Activated naive CD8-positive, alpha-beta T cell treated with anti-CD3 and anti-CD28 coated beads for 36 hours (primary cell): ENCODE measurements at places on chromosomes 2 and 18. TPM values are rescaled to one million over a fixed set of nuclear protein-coding genes. Genes with fewer than 3 reads are reported as not detected.

- no peak overlapping the region for H3K27ac ChIP-seq
- H3K4me3 ChIP-seq, result no peak overlapping the region
- H3K36me3 ChIP-seq, result no peaks in the 10 kb centered on the region
- no peaks in the 10 kb centered on the region for H3K27me3 ChIP-seq
These were observed 2177.9 kb upstream of the CELF4 start for GRCh38 chr18:39743463-39743862.

NEU4 gene
- 0.40 TPM for total RNA-seq

POTEC gene
- total RNA-seq, result not detected

GRCh38 chr2:11745613-11746375 lies 638 bp upstream of the LPIN1 start:
- no peaks in the 10 kb centered on the region for H3K27me3 ChIP-seq
- H3K27ac ChIP-seq, result peak overlapping the region; percentile 45
- peaks cover 56% of the 10 kb centered on the region for H3K4me1 ChIP-seq
- DNase-seq, result no peak
- H3K4me3 ChIP-seq, result peak overlapping the region; percentile 71
- H3K36me3 ChIP-seq, result no peaks in the 10 kb centered on the region

GRCh38 chr2:624551-625347 lies 52.5 kb downstream of the TMEM18 start:
- no peaks in the 10 kb centered on the region for H3K4me1 ChIP-seq
- H3K27me3 ChIP-seq, result peaks cover 9% of the 10 kb centered on the region
- H3K36me3 ChIP-seq, result no peaks in the 10 kb centered on the region

GRCh38 chr2:145207884-145208283 lies 688.0 kb upstream of the ZEB2 start:
- no peak for DNase-seq
- H3K27ac ChIP-seq, result no peak overlapping the region
- H3K4me3 ChIP-seq, result no peak overlapping the region
- H3K36me3 ChIP-seq, result no peaks in the 10 kb centered on the region
- H3K4me1 ChIP-seq, result no peaks in the 10 kb centered on the region

- no peak for DNase-seq
- H3K36me3 ChIP-seq, result no peaks in the 10 kb centered on the region
- no peak overlapping the region for H3K4me3 ChIP-seq
- H3K27me3 ChIP-seq, result no peaks in the 10 kb centered on the region
- no peaks in the 10 kb centered on the region for H3K4me1 ChIP-seq
- no peak overlapping the region for H3K27ac ChIP-seq
These were observed 141.2 kb downstream of the LRATD1 start for GRCh38 chr2:14773696-14774095.

GRCh38 chr18:25102662-25103061 lies 249.3 kb downstream of the ZNF521 start:
- no peak for DNase-seq
- H3K27ac ChIP-seq, result no peak overlapping the region

GRCh38 chr2:137912371-137912770 lies 51.9 kb upstream of the HNMT start:
- no peaks in the 10 kb centered on the region for H3K4me1 ChIP-seq
- H3K27ac ChIP-seq, result no peak overlapping the region
- no peaks in the 10 kb centered on the region for H3K36me3 ChIP-seq
- H3K27me3 ChIP-seq, result peaks cover 4% of the 10 kb centered on the region
- DNase-seq, result no peak

DNA sequence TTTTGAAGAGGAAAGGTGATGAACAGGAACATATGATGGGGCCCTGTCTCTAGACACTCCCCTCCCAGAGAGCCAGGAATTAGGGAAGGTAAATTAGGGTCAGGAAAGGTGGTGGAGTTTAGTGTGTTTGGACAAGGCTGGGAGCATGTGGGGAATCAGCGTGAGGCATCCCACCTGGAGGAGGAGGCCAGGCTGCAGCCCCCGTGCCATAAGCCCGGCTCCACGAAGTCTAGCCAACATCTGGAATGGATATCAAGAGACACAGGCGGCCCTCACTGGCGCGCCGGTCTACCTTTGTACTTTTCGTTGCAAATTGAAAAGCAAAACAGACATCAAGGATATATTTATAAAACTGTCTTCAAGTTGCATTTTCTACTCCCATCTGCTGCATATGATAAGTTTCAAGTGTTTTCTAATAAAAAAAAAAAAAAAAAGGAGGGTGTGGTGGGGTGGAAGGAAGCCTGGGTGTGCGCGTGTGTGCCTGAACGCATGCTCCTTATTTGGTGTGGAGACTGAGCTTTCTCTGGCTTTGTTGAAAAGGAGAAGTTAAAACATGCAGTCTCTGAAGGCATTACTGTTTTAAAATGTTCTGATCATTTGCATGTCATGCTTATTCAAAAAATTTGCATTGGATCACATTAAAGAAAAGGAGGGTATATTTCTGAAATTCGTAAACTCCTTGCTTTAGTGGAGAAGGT lies 546.7 kb upstream of the ID2 start:
- no peak for DNase-seq
- no peaks in the 10 kb centered on the region for H3K27me3 ChIP-seq
- H3K36me3 ChIP-seq, result no peaks in the 10 kb centered on the region
- no peak overlapping the region for H3K27ac ChIP-seq

DNA sequence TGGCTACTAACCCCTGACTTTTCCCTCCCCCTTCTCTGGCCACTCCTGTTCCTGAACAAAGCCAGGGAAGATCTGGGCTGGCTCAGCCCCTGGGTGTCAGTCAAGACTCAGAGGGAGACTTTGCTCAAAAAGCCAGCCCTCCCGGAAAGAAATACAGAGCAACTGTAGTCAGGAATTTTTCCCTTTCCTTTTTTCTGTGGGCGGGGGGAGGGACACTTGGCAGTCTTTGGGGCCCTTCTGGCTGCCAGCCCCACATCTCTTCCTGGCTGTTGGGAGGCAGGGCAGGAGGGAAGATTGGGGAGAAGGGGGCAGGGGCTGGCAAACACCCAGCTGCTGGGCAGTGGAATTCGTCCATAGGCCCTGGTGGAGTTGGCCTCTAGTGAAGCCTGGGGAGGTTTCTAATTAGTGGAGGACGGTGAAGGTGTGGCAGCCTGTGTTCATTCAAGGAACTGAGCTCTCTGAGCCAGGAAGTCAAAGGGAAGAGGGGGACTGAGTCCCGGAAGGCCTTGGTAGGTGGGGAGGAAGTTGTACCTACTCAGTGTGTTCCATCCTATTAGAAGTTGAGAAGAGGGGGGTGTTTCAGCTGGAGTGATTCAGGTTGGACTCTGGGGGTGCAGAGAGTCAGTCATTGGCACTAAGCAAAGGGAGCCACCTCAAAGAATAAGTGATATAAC lies 10.9 kb downstream of the IGFBP2 start:
- H3K4me3 ChIP-seq, result no peak overlapping the region
- H3K27ac ChIP-seq, result no peak overlapping the region
- peaks cover 16% of the 10 kb centered on the region for H3K36me3 ChIP-seq
- DNase-seq, result no peak

CAVIN2 gene
- not detected for total RNA-seq

- H3K4me1 ChIP-seq, result peaks cover 62% of the 10 kb centered on the region
- no peak for DNase-seq
- H3K4me3 ChIP-seq, result no peak overlapping the region
- H3K36me3 ChIP-seq, result peaks cover 76% of the 10 kb centered on the region
- no peak overlapping the region for H3K27ac ChIP-seq
These were observed 93.6 kb downstream of the XRCC5 start for GRCh38 chr2:216202626-216203250.

NTSR2 gene
- total RNA-seq, result not detected

GRCh38 chr2:54966165-54966832 lies 84.0 kb downstream of the RTN4 start:
- H3K4me3 ChIP-seq, result no peak overlapping the region
- H3K36me3 ChIP-seq, result peaks cover 31% of the 10 kb centered on the region
- H3K27me3 ChIP-seq, result no peaks in the 10 kb centered on the region
- H3K27ac ChIP-seq, result no peak overlapping the region

HOXD10 gene
- total RNA-seq, result not detected

- H3K36me3 ChIP-seq, result peaks cover 72% of the 10 kb centered on the region
- H3K27me3 ChIP-seq, result no peaks in the 10 kb centered on the region
- peaks cover 32% of the 10 kb centered on the region for H3K4me1 ChIP-seq
These were observed 60.3 kb downstream of the TLK1 start for GRCh38 chr2:171100370-171100769.

- H3K27ac ChIP-seq, result no peak overlapping the region
- no peaks in the 10 kb centered on the region for H3K36me3 ChIP-seq
- H3K27me3 ChIP-seq, result no peaks in the 10 kb centered on the region
These were observed 492.5 kb upstream of the POU3F3 start for GRCh38 chr2:104361414-104361813.

DNA sequence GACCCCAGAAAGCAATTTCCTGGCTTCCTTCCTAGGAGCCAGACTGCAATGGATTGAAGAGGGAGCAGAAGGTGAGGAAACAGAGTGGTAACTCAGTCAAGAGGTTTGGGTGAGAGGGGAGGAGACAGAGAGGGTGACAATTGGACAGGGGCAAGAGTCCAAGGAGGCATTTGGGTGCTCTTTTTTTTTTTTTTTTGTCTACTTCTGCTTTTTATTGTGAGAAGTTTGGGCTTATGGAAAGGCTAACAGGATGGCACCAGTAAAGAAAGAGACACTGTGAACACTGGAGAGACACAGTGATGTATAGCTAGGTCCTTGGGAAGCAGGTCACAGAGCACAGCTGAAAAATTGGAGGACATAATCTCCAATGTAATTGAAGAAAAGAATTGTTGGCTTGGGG lies 25.0 kb downstream of the CYBRD1 start:
- no peak overlapping the region for H3K4me3 ChIP-seq
- no peaks in the 10 kb centered on the region for H3K36me3 ChIP-seq
- no peaks in the 10 kb centered on the region for H3K27me3 ChIP-seq
- H3K4me1 ChIP-seq, result no peaks in the 10 kb centered on the region
- no peak overlapping the region for H3K27ac ChIP-seq

DNA sequence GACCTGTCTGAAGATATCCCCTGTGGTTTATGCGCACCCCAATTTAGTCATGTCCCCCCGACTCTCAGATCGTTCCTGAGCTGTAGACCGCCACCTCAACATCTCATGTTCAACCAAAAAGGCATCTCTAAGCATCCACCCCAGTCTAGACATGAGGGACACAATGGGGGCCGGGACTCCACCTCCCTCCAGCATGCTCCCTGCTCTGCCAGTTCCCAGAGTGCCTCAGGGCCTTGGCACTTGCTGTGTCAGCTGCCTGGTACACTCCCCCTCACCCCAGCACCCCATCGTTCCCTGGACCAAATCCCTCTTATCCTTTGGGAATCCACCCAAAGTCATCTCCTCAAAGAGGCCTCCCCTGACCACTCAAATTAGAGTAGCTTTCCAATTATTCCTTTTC lies 22.2 kb downstream of the TNS1 start:
- H3K4me1 ChIP-seq, result no peaks in the 10 kb centered on the region
- no peak overlapping the region for H3K27ac ChIP-seq
- H3K36me3 ChIP-seq, result no peaks in the 10 kb centered on the region
- H3K4me3 ChIP-seq, result no peak overlapping the region
- DNase-seq, result no peak
- no peaks in the 10 kb centered on the region for H3K27me3 ChIP-seq

- H3K27me3 ChIP-seq, result peaks cover 22% of the 10 kb centered on the region
- no peak overlapping the region for H3K27ac ChIP-seq
- no peaks in the 10 kb centered on the region for H3K4me1 ChIP-seq
- no peak overlapping the region for H3K4me3 ChIP-seq
- H3K36me3 ChIP-seq, result no peaks in the 10 kb centered on the region
These were observed 2.3 kb downstream of the KCNE4 start for GRCh38 chr2:223054193-223054781.

DNA sequence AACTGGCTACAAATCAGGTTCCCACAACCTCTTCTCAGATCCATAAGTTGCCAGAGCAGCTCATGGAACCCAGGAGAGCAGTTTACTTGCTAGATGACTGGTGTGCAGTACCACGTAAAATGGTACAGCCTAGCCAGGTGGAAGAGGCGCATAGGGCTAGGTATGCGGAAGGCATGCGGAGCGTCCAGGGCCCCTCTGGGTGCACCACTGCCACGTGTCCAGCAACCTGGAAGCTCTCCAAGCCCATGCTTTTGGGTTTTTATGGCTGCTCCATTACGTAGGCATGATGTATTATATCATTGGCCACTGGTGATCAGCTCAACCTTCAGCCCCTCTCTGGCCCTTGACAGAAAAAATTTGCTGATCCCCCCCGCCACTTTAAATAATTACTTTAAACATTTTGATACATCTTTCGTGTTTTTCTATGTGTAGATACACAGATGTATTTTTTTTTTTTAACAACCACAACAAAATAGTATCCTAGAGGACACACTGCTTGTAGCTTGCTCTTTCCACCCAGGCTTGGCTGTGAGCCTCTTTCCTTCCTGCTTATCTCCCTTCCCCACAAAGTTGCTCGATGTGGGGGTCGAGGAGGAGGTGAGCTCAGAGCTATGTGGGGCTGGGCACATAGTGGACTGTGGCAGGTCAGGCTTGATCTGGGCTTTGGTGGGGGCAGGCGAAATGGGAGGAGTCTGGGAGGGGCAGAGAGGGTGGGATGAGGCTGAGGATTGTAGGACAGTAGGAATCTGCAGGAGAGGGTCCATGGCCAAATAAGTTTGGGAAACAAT lies 65.4 kb upstream of the MCFD2 start:
- no peak overlapping the region for H3K4me3 ChIP-seq
- H3K27me3 ChIP-seq, result no peaks in the 10 kb centered on the region
- peaks cover 80% of the 10 kb centered on the region for H3K4me1 ChIP-seq
- peaks cover 50% of the 10 kb centered on the region for H3K36me3 ChIP-seq
- H3K27ac ChIP-seq, result no peak overlapping the region

DNA sequence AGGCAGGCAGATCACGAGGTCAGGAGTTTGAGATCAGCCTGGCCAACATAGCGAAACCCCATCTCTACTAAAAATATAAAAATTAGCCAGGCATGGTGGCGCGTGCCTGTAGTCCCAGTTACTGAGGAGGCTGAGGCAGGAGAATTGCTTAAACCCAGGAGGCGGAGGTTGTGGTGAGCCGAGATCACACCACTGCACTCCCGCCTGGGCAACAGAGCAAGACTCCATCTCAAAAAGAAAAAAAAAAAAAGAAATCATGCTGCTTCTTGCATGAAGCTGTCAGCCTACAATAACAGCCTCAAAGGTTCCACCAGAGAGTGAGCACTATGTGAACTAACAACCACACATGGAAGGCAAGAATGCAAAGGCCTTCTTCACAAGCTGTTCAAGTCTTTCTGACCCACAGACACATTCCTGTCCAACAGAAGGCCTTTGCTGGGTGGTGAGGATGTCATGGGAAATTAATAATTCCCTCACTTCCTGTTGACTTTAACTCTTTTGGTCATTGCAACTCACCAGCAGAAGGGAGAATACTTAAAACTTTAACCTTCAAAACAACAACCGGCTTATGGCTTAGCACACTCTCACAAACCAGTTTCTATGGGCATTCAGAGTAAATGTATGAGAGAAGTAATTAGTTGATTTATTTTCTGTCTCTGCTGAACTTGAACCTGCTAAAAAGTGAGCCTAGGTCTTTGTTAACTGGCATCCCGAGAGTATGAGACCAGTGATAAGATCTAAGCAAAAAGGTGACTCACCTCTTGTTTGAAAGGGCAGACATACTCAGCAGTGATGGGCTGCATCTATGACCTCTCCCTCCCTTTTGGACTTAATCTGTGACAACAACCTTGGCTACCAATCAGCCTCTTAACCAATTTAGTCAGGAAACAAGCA lies 11.8 kb downstream of the PLEKHM3 start:
- DNase-seq, result no peak
- no peaks in the 10 kb centered on the region for H3K27me3 ChIP-seq
- H3K36me3 ChIP-seq, result peaks cover 3% of the 10 kb centered on the region
- no peak overlapping the region for H3K4me3 ChIP-seq
